Right ventricle myocardium superior (tissue), 1 donor: ENCODE measurements at places on chromosomes 13 and 19.

DNA sequence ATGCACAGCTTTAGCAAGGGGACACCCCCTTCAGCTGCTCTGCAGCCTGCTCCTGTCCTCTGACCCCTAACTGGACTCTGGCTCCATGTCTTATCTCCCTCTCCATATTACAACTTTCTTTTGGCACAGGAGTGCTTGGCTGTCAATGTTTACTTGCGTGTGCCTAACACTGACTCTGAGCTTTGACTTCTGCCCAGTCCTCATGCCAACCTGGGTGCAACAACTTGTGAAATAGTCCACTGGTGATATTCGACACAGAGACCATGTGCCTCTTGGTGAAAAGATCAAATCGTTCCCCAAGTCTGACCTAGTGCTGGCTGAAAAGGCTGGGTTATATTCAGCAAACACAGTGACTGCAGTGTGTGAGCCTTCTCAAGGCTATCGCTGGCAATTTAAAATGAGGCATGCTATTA lies 34.1 kb upstream of the KLF12 start:
- DNase-seq: no peak

GRCh38 chr19:2582984-2583956 lies 107.3 kb downstream of the GADD45B start:
- no peak for DNase-seq

GRCh38 chr19:49997709-49998108 lies 27.5 kb downstream of the VRK3 start:
- no peak for DNase-seq

- no peak for DNase-seq
These were observed 64.0 kb upstream of the GPR12 start for GRCh38 chr13:26824581-26824980.

DNA sequence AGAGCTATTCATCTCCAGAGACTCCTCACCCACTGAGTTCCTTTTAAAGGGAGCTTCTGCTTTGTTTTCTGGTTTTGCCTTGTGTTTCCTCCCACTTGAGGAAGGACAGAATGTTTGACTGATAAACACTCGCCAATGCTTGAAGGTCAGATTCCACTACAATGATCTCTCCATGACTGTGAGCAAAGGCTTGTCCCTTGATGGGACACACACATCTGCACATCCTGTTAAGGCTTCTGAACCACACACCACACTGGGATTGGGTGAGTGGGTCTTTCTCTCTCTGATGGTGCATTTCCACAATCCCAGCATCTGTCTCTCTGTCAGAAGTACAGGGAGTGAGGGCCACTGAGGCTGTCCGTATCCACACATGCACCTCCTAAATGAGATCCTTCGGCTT lies 245.3 kb downstream of the IRS2 start:
- DNase-seq: no peak

DNA sequence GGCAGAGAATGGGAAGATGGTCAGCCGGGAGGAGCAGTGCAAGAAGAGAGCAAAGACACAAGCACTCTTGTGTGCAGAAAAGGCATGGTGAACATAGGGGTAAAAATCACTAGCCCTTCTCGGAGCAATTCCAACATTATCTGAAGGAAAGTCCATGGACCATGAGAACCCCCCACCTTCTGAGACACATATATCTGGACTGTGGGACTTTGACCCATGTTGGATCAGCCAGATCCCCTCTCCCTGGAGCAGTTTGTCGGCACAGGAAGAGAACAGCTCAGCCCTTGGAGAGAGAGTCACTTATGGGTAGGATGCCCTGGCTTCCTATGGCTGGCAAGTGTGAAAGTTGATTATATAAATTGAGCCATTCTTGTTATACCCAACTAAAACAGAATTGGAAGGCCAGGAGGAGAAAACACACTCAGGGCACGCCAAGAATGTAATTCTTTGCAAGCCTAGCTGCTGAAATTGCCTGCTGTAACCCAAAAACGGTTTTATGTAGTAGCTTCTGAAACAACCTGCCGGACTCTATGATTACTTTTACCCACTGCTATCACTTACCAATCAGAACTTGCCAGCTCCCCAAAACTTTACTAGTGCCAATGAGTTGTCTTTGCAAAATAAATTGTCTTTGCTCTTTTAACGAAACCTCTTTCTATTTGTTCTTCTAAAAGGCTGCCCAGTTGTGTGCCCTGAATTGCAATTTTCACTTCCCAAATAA lies 62.8 kb upstream of the ZNF599 start:
- no peak for DNase-seq

DNA sequence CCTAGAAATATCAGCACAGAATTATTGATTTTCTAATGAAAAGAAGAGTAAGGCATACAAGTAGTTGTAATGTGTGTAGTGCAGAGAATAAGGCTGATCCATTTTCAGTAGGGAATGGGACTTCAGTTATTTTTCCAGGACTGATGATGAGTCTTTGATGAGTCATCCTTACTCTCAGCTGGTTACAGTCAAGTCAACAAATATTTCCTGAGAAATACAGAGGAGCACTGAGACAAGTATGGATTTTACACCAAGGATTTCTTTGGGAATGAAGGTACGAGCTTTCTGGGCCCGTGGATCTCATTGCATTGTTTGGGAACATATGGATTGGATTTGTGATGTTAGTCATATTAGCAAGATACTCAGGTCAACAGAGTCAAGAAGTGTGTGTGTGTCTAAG lies 502.7 kb downstream of the FGF9 start:
- no peak for DNase-seq

DNA sequence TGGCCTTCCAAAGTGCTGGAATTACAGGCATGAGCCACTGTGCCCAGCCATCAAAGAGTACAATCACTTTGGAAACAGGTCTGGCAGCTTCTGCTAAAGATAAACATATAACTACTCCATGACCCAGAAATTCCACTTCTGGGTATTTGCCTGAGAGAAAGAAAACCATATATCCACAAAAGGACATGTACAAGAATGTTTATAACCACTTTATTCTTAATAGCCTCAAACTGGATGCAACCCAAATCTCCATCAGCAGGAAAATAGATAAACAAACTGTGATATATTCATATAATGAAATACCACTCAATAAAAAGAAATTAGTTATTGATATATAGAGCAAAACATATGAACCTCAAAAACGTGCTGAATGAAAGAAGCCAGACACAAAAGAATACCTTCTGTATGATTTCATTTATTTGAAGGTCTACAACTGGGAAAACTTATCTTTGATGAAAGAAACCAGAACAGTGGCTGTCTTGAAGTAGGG lies 40.5 kb downstream of the TEX26 start:
- no peak for DNase-seq

- DNase-seq: peak; percentile 81
These were observed at the start of gene ENOX1 for GRCh38 chr13:43786766-43787517. Gene ENOX1 (minus strand): TSS chr13:43786972.

GRCh38 chr13:24226762-24227161 lies 66.2 kb downstream of the SPATA13 start:
- DNase-seq: no peak

GRCh38 chr19:54905421-54905802 lies 536 bp upstream of the NCR1 start:
- no peak for DNase-seq

DNA sequence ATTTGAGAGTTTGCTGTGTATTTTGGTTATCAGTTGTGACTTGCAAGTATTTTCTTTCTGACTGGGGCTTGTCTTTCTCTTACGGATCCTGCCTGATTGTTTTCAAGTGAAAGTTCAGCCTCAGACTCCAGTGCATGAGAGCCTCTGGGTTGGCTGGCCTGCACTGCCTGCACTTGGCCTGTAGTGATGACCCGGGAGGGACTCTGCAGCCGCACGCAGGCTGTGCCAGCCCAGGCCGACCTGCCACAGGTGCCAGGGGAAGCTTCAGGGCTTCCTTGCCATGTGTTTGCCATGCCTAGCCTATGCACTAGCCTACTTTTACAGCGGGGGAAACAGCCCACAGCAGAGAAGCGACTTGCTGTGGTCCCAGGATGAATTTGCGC lies 77.0 kb downstream of the KDM4B start:
- DNase-seq: no peak

GRCh38 chr13:111110054-111110453 lies 5.1 kb upstream of the ARHGEF7 start:
- no peak for DNase-seq

GRCh38 chr13:25065974-25066770 lies 29.8 kb upstream of the PABPC3 start:
- no peak for DNase-seq

DNA sequence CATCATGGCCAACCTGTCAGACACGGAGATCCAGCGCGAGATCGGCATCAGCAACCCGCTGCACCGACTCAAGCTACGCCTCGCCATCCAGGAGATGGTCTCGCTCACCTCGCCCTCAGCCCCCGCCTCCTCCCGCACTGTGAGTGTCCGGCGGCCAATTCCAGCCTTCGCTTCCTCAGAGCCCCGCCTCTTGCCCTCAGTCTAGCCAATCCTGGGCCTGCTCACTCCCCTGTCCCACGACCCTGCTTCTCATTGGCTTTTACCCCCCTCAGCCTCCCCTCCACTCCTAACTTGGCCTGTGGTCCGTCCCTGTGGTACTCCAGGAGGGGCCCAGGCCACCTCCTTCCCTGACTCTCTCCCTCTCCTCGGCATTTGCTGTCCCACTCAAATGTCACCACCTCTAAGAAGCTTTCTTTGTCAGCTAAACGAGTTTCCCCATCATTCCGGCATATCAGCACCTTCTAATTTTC lies 12.3 kb downstream of the HRC start:
- DNase-seq: peak; percentile 94

DNA sequence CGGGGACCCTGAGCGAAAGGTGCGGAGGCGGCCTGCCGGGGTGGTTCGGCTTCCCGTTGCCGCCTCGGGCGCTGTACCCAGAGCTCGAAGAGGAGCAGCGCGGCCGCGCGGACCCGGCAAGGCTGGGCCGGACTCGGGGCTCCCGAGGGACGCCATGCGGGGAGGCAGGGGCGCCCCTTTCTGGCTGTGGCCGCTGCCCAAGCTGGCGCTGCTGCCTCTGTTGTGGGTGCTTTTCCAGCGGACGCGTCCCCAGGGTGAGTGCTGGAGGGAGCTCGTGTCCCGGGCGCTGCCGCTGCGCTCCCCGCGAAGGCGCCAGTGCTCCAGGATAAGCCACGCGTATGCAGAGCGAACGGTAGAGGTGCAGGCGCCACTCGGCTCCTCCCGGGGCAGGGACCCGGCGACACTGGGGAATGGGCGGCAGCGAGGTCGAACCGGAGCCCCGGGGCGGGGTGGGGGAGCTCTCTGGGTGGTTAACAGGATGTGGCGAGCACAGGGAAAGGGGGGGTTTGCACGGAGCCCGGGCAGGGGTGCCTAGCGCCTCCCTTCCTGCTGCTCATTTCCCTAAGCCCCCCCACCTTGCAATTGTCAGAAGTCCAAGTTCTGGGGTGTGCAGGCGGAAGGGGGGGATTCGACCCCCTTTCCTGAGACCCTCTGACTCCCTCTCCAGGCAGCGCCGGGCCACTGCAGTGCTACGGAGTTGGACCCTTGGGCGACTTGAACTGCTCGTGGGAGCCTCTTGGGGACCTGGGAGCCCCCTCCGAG lies at the start of gene IL27RA:
IL27RA (plus strand) TSS at position 44 of the 762 bp plus-strand sequence; CDS start at position 155, 111 bp downstream.
- DNase-seq: peak; percentile 81

DNA sequence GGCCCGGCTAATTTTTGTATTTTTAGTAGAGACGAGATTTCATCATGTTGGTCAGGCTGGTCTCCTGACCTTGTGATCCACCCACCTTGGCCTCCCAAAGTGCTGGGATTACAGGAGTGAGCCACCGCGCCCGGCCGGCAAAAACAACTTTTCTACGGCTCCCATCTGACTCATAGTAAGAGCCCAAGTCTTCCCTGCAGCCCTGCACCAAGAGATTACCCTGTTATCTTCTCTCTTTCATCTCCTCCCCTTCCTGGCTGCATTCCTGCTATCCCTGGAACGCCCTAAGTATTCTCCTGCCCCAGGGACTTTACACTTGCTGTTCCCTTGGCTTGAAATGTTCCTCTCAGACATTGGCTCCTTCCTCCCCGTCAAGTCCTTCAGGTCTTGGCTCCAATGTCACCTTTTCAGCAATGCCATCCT lies 6.6 kb downstream of the AP2S1 start:
- DNase-seq: no peak

GRCh38 chr19:18414504-18415177 lies 4.6 kb upstream of the SSBP4 start:
- peak; percentile 60 for DNase-seq

DNA sequence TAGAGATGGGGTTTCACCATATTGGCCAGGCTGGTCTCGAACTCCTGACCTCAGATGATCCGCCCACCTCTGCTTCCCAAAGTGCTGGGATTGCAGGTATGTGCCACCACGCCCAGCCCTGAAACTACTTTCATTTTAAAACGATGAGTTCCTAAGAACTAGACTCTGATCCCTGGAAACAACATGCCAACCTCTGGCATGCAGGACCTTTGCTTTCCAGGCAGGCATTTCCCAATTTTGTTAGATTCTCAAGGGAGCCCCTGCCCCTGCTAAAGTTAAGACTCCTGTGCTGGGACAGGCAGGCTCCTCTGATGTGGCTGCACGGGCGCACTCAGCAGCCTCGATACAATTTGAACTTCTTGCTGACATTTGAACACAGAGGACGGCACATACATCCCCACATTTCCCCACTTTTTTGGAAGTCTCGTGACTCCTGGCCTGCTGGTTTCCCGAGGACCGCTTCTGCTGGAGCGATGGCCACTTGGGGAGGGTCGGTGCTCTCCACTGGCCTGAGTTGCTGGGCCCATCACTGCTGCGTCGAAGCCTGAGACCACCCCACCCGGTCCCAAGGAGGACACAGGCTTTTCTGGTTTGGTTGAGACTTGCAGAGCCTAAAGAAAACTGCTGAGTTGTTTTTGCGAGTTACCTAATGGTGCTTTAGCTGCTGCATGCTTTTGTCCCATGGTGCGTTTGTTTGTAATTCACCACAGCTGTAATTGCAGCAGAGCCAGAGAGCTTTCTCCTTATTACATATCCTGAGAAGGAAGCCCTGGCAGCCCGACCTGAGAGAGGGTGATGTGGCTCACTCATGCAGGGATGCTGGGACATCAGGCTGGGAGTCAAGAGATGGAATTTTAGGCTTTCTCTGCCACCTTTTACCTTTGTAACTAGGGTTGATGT lies 8.2 kb downstream of the ATP11A start:
- DNase-seq: no peak

DNA sequence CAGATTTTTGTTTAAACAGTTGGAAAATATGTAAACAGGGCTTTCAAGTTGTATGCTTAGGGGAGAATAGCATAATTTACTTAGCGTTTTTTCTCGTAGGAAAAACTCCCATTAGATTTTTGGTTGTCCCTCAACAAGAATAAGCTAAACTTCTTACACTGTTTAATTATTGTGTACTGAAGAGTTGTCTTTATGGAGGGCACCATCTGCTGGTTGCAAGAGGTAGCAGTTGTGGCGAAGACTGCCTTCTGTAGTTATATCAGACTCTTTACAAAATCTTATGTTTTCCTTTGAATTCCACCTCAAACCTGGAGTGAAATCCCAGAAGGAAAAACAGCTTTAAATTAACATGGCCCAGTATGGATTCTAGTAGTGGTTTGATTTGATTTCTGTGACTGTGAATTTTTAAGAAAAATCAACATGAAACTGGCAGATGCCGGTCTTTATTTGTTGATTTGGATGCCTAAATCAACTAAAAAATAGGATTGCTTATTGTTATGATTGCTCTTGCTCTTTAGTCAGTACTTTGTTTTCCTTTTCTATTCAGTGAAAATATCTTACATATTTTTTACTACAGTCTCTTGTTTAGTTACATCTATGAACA lies 53.4 kb downstream of the PDS5B start:
- DNase-seq: peak; percentile 54

- no peak for DNase-seq
These were observed 1.5 kb downstream of the SCAF1 start for GRCh38 chr19:49643466-49643865.
